Thymus (tissue), 14 donors: ENCODE measurements at places on chromosomes 7 and 10.

DNA sequence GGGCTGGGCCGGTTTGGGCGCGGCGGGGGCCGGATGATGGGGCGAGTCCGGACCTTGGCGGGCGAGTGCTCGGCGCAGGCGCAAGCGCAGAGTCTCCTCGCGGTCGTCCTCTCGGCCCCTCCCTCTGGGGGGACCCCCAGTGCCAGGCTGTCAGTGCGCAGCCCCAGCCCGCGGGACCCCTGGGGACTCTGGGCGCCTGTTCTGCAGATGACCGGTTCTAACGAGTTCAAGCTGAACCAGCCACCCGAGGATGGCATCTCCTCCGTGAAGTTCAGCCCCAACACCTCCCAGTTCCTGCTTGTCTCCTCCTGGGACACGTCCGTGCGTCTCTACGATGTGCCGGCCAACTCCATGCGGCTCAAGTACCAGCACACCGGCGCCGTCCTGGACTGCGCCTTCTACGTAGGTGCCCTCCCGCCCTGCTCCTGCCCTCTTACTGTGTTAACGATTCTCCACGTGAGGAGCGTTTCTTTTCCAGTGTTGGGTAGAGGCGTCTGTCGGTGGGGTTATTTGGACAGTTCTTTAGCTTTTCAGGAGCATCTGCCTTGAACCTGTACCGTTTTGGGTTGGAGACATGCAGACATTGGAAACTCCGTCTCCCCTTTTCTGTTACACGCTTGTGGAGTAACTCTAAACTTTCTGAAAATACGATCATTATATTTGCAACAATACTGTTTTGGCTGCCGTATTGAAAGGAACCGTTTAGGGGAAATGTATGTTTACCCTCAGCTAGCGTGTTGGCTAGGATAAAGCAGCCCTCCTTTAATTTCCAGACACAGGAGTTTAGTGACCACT lies 706 bp downstream of the BUB3 start:
- H3K27ac ChIP-seq: peak overlapping the region; percentile 88
- H3K36me3 ChIP-seq: peaks cover 5% of the 10 kb centered on the region
- H3K27me3 ChIP-seq: peaks cover 29% of the 10 kb centered on the region
- peak overlapping the region; percentile 99 for H3K4me3 ChIP-seq

DNA sequence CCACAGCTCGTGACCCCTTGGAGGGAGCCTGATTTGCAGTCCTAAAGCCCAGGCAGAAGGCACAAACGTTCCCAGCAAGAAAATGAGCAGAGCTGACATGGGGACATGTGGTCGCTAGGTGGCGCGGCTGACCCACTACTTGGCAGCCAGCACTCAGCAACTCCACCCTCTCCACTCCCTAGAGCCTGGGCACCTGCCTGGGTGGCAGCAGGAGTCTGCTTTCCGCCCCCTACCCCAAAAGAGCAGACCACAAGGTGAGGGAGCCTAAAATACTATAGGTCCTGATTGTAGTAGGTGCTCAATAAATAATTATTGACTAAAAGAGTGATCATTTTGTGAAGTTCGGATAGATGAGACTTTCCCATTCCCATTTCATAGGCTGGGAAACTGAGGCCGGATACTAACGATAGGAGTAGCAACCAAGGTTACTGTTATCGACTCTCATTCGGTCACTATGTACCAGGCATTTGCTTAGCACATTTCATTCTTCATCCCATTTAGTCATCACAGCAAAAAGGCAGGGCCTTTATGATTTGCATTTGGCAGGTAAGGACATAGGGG lies 57.4 kb downstream of the NEUROG3 start:
- no peak overlapping the region for H3K4me3 ChIP-seq
- DNase-seq: peak; percentile 85
- H3K27me3 ChIP-seq: peaks cover 6% of the 10 kb centered on the region

DNA sequence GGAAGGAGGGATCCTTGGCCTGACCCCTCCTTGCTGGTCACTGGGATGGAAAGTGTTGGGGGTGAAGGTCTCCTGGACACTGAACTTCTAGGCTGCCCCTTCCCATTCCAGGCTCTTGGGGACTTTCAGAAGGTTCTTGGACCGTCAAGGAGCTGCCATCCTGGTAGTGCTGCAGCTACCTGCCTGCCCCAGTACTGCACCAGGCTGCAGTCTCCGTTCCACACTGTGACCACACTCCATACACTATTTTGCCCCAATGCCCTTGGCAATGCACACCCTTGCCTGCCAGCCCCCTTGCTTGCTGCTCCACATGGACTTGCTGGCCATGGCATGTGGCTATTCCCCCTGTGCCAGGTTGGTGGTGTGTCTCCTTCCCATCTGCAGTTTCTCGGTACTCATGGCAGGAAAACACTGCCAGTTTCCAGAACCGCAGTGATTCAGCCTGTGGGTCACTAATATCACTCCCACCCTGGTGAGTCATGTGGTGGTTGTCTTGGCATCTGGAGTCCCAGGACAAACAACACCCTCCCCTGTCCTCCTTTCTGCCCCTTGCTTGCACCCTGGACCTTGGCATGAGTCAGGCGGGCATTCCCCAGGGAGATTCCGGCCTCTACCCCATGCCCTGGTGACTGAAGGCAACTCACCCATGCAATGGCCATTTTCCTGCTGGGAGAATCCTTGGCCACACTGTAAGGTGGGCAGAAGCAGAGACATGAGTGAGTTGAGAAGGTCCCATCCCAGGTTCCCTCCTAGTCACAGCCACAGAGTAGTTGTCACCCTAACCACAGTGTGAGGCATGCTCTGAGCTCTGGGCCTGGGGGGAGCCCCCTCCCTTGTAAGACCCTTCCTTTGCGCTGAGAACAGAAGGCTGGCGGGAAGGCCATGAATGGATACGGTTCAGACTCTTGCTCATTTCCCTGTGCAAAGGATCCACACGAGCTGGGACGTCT lies 32.8 kb downstream of the GOLGA7B start:
- no peaks in the 10 kb centered on the region for H3K27me3 ChIP-seq
- H3K4me1 ChIP-seq: no peaks in the 10 kb centered on the region
- H3K27ac ChIP-seq: no peak overlapping the region
- H3K36me3 ChIP-seq: no peaks in the 10 kb centered on the region

DNA sequence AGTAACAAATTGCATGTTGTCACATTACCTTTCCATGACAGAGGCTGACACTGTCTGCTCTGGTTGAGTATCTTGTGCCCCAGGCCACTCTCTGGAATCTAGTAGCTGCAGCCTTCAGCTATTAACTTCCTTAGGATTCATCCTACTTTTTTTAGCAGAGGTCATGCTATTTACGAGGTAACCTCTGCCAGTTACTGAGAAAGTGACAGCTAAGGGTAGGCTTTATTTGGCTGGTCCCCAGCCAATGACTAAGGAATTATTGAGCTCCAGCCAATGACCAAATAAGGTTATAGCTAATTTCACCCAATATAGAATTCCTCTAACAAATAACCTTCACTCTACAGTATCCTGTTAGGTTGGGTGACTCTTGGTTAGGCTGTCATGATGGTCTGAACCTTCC lies 1361.7 kb downstream of the XPNPEP1 start:
- H3K27me3 ChIP-seq: no peaks in the 10 kb centered on the region
- no peaks in the 10 kb centered on the region for H3K36me3 ChIP-seq
- no peak for DNase-seq
- H3K4me1 ChIP-seq: no peaks in the 10 kb centered on the region

DNA sequence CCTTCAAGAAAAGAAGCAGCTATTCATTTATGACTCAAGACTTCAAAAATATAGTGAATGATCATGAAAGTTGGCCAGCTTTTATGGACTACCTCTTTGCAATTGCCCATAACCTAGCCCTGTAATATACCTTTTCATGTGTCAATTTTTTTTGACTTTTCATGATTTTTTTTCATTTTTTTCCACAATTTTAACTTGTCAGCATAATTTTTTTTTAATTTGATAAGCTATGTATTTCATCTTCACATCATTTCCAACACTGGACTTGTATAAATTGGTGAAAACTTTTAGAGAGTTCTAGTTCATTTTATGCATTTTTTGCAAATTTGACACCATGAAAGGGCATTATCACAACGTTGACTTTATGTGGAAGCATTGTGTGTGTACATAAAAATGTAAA lies 220.8 kb upstream of the NFE2L3 start:
- no peaks in the 10 kb centered on the region for H3K36me3 ChIP-seq
- DNase-seq: no peak
- H3K27me3 ChIP-seq: no peaks in the 10 kb centered on the region
- no peak overlapping the region for H3K4me3 ChIP-seq
- no peaks in the 10 kb centered on the region for H3K4me1 ChIP-seq

DNA sequence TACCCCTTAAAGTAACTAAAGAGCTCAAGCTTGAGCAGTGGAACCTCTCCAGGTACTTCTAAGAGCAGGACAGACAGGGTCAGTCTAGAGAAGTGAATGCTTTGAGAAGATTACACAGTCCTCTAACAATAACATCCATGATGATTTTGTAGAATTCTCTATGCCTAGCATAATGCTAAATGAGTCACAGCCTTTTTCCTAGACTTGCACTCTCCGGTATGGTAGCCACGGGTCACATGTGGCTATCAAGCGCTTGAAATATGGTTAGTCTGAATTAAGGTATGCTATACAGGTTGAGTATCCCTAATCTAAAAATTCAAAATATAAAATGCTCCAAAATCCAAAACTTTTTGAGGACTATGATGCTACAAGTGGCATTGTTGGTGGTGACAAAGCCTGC lies 166.6 kb upstream of the MKLN1 start:
- DNase-seq: no peak
- no peak overlapping the region for H3K27ac ChIP-seq
- H3K36me3 ChIP-seq: no peaks in the 10 kb centered on the region

DNA sequence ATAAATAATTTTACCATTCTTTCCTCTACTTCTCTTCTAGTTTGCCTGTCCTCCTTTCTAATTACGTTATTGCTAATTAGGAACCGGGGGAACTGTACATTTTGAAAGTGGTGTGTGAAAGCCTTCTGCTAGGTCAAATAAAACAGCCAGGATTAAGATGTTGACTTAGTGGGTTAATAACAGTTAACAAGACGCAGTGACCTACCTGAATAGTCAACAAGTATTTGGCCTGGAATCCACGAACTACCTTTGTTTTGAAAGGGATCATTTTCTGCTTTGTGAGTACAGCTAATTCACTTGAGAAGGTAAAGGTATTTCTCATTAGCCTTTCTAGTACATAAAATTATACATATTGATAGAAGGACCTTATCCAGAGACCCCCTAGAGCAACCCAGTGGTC lies 139.9 kb downstream of the COL28A1 start:
- no peak overlapping the region for H3K4me3 ChIP-seq
- H3K36me3 ChIP-seq: no peaks in the 10 kb centered on the region
- no peaks in the 10 kb centered on the region for H3K27me3 ChIP-seq
- H3K4me1 ChIP-seq: no peaks in the 10 kb centered on the region
